Central memory CD4-positive, alpha-beta T cell (primary cell): ENCODE measurements at places on chromosomes 6 and 20.
A peak's percentile ranks its signal among the peaks of the same experiment; 100 is the strongest.

DNA sequence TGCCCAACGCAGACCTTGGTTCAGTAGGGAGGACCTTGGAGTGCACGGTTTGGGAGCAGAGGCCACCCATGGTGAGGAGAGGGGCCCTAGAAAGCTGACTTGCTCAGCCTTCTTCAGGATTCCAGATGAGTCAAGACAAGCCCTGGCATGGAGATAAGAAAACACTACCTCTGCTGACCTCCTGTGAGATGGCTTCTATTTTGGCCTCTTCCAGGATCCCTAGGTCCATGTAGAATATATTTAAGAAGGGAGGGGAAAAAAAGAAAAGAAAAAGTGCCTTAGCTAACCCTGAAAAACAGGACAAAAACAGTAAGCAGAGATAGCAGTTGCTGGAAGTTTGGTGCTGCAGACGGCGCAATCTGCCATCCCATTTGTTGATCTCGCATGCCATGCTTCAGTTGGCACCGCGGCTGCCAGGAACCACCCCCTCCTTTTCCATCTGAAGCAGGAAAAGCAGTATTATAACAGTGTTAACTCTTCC, 100.0 kb downstream of the ARMC2 start:
- no peak for DNase-seq

- no peak for DNase-seq
These were observed 830 bp upstream of the CYP24A1 start for GRCh38 chr20:54174457-54175175.

DNA sequence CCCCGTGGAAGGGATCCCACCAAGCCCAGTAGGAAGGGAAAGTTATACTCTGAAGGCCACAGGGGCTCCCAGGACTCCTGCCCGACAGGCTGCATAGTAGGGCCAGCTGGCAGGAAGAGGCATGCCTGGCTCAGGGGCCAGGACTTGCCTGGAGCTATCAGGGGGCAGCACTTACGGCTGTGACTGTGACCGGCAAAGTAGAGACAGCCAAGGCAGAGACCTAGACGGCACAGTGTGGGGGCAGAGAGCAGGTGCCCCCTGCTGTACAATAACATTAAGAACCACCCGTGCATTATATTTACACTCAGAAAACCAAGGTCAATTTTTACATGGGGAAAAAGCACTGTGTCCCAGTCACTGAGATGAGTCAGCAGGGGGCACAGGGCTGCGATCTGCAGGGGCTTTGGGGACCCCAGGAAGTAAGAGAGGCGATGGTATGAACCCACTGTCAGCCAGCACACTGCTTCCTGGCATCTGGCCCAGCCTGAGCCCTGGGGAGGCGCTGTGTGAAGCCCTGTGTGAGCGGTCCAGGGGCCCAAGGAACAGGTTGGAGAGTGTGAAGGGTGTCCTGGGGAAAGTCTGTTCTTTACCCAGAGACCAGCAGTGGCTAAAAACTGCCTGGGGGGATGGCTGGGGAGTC, 9.9 kb downstream of the CCDC167 start:
- DNase-seq = no peak

DNA sequence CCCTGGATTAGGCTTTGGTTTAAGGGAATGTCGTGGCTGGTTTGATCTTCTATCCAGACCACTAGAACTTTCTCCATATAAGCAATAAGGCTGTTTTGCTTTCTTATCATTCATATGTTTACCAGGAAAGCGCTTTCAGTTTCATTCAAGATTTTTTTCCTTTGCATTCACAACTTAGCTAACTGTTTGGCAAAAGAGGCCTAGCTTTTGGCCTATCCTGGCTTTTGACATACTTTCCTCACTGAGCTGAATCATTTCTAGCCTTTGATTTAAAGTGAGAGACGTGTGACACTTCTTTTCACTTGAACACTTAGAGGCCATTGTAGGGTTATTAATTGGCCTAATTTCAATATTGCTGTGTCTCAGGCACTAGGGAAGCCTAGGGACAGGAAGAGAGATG, 1.7 kb upstream of the FAM50B start:
- no peak for DNase-seq

GRCh38 chr6:85669735-85670194, 27.1 kb upstream of the SYNCRIP start:
- DNase-seq = peak; percentile 72
